ENCODE measurements at places on chromosomes 2 and 18. TPM values are rescaled to one million over a fixed set of nuclear protein-coding genes. Genes with fewer than 3 reads are reported as not detected.

FBXO15 gene
- 6.1 TPM for polyA plus RNA-seq

KCNS3 gene
- not detected for polyA plus RNA-seq

TCF23 gene
- polyA plus RNA-seq = not detected

MYO1B gene
- 67.0 TPM for polyA plus RNA-seq

PLGLB2 gene
- polyA plus RNA-seq = 10.5 TPM

ZNF892 gene
- 9.3 TPM for polyA plus RNA-seq

REG3A gene
- not detected for polyA plus RNA-seq

GPR35 gene
- 2.8 TPM for polyA plus RNA-seq

DSEL gene
- 33.6 TPM for polyA plus RNA-seq

Measured in neural cell (in vitro differentiated cells).